Stimulated activated CD4-positive, alpha-beta T cell treated with anti-CD3 and anti-CD28 coated beads, Interleukin-15, amount 100 ng/mL, for 1 hour (primary cell): ENCODE measurements at places on chromosomes 7 and 10.

GRCh38 chr7:5064391-5065106 is 18.9 kb downstream of the RBAK start:
- DNase-seq: no peak

DNA sequence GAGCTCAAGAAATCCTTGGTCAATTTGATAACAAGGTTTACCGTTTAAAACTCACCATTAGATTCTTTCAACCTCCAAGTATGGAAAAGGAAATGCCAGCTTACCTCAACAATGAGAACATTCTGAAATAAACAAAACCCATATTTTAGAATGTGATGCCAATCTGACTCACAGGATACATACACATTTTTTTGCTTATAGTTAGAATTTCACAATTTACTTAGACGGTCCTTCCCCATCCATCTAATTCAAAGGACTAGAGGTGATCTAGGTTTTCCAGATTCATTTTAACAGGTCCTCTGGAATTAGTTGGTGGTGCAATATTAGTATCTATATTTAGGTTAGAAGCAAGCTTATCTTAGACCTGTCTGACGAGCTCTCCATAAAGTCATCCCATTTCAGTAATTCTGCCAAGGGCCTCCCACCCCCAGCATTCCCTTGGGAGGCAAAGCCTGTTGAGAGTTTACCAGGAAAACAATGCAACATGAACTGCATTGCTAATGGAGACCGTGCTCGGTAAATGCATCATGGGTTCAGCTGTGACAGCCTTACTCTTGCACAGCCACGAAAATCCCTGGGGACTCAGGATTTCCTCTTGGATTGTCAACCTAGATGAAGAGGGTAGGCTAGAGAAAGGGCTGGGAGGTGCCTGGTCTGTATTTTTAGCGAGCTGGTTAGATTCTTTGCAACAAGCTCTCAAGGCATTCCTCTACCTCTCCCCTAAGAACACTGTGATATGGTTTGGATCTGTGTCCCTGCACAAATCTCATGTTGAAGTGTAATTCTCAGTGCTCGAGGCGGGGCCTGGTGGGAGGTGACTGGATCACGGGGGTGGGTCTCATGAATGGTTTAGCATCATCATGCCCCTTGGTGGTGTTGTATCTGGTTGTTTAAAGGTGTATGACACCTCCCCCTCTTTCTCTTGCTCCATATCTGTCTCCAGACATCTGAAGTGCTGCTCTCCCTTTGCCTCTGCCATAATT is 93.8 kb downstream of the PRTFDC1 start:
- DNase-seq: no peak

DNA sequence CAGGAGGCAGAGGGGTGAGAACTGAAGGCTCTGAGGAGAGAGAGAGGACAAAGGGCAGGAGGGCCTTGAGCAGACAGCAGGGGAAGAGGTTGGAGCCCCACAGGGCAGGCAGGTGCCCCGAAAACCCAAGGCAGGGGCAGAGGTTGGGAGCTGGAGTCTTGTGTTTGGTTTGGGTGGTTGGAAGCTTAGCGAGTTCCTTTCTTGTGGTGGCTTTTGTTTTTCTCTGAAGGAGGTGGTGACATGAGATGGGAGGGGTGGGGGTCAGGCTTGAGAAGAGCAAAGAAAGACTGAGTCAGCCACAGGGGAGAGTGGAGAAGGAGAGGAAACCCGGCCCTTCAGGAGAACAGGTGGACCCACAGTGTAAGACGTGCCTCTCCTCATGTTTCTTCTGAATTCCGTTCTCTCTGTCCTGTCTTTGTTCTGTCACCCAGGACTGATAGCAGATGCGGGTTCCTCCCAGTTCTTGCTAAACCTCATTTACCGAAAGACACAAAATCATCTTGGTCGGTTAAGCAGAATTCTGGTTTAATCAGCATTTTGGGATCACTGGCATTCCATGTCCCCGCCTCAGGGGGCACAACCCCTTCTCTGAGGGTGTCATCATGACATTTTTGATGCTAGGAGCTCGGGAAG is 95.3 kb downstream of the INSYN2A start:
- DNase-seq: no peak

DNA sequence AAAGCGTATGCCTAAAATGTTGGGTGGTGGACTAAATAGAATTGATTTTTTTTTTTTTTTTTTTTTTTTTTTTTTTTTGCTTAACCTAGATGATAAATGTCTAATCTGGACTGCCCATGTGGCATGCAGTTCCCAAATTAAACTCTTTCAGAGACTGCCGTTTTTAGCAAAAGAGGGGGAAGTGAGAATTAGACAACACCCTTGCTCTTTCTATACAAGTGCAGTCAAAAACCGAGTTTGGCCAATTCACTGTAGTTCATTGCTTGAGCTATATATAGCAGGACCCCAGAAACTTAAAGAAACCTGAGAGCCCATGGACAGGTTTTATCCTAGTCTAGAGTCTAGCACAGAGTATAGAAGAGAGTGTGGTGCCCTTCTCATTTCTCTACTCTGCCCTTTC is 141.9 kb downstream of the GRM3 start:
- DNase-seq: no peak

GRCh38 chr10:124482236-124482800 is 20.7 kb downstream of the LHPP start:
- no peak for DNase-seq

DNA sequence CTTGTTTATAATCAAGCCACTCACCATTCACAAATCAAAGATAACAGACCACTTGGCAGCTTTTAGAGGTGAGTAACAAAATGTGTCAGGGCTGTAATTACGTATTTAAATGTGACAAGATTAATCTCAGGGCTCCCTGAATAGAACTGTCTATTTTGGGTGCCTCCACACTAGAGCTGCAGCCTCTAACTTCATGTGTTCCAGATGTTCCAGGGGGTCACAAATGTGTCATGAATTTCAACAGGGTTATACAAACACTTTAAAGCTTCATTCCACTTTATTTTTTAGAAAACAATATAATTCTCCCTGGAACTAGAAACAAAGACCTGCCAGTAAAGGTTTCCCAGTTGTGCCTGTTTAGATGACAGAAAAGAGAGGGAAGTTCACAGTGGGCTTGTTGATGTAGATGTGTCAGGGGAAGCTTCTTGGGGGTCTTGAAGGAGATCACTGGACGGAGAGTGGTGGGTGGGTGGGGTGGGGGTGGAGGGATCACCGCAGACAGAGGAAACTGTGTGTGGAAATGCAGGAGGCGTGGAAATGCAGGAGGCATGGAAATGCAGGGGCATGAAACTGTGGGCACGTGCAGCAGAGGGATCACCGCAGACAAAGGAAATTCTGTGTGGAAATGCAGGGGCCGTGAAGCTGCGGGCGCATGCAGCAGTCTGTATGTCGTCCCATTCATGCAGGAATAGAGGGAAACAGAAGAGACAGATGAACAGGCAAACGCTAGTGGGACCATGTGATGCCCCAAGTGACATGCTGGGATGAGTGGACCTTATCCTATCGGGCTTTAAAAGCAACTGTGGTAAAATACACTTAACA is 42.0 kb upstream of the TRIL start:
- no peak for DNase-seq

DNA sequence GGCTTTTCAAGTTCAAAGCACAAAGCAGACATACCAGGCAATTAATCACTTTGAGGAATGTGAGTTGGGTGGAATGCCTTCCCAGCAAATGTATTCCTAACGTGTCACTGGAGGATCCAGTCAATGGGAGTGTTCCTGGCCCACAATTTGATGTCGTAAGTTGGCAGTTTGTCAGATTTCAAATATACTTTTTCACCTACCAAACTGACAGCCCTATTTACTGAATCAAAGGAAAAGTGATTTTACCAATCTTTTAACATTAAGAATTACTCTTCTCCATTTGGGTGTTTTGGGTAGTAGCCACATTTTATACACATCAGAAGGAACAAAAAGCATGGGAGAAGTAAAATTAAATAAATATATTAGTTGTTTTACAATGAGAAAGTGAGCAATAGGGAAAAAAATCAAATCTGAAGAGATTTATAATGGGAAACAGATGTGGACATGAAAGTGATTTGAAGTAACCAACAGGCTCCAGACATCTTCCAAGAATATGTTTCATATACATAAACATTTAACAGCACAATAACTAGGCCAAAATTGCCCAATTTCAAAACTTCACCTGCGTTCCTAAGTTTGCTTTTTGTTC is 222.9 kb downstream of the MTERF1 start:
- DNase-seq: no peak

DNA sequence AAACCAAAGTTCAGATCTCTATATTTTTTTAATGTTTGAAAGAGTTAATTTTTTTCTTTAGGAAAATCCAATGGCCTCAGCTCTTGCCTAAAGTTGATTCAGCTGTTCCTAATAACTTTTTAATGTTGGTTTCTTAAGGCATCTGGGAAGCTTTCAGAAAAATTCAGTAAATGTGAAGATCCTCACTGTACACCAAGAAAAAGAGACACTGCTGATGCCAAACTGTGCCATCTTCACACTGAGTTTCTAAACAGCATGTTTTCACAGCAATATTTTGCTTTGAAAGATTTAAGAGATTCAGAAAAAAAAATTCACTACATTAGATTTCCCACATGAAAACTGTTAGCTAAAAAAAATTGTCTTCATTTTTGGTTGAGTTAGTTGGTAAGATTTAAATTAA is 249.4 kb downstream of the NEBL start:
- DNase-seq: no peak

DNA sequence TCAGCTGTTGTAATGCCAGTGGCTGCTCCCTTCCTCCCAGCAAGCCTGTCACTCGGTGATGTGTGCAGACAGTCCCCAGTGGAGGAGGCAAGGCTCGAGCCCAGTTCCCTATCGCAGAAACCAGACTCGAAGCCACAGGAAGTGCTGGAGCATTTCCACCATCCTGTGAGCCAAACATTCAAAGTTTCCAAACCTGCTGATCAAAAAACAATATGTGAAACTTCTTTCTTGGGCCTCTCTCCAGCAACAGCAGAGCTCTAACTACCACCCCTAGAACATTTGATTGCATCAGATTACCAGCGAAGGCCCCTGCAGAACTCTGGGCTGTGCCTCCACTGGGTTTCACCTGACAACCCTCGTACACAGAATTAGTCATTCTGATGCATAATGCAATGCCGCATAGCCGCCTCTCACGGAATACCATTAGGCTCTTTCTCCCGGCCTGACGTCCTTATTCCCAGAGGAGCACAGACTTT is 94.0 kb downstream of the ELMO1 start:
- DNase-seq: peak; percentile 42

GRCh38 chr10:103616705-103617601 is 123.4 kb downstream of the NEURL1 start:
- no peak for DNase-seq

DNA sequence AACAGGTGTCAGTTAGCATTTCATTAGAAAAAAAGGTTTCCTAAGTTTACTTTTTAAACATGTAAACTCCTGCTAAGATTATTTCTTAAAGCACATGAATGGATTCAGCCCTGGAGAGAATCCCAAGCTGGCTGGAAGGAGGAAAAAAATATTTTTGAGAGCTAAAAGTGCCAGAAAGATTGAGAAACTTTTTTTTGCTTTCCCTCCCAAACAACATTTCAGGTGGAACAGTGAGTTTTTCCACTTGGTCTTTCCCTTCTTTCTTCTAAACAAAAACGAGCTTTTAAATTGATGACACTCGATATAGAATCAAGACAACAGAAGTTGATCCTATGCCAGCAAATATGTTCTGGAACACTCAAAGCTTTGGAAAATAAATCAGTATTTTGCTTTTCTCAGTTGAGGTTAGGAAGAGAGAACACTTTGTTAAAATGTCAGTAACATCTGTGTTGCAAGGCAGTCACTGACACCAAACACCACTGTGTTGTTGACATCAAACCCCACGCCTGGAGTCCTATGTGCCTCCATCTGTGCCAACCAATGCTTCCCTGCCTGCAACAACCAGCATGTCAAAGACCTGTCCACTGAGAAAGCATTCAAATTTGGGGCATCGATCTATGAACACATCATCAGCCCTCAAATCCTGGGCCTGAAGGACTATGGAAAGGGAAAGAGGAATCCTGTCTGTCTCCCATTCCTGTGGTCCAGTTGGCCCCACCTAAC is 22.9 kb upstream of the INSIG1 start:
- DNase-seq: no peak

- DNase-seq: no peak
Measured at GRCh38 chr10:64071218-64071617, 550.0 kb downstream of the REEP3 start.

DNA sequence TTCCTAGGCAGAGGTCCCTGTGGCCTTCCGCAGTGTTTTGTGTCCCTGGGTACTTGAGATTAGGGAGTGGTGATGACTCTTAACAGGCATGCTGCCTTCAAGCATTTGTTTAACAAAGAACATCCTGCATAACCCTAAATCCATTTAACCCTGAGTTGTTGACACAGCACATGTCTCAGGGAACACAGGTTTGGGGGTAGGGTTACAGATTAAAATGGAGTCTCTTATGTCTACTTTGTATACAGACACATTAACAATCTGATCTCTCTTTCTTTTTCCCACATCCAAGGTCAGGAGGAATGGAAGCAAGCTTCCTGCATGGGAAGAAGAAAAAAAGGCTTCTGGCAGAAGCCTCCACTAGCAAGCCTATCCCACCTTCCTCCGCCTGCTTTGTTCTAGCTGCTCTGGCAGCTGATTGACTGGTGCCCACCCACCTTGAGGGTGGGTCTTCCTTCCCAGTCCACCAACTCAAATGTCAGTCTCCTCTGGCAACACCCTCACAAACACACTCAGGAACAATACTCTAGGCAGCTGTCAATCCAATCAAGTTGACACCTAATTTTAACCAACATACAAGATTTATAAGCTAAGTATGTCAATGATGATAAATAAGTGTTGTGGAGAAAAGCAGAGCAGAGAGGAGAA is 176.5 kb upstream of the CCZ1B start:
- DNase-seq: no peak
